SK-N-SH (cell line): ENCODE measurements at places on chromosomes 13 and 19. TPM values are rescaled to one million over a fixed set of nuclear protein-coding genes. Genes with fewer than 3 reads are reported as not detected.

GRCh38 chr19:20279516-20279915 is 112.5 kb downstream of the ZNF486 start:
- no peak for DNase-seq

DNA sequence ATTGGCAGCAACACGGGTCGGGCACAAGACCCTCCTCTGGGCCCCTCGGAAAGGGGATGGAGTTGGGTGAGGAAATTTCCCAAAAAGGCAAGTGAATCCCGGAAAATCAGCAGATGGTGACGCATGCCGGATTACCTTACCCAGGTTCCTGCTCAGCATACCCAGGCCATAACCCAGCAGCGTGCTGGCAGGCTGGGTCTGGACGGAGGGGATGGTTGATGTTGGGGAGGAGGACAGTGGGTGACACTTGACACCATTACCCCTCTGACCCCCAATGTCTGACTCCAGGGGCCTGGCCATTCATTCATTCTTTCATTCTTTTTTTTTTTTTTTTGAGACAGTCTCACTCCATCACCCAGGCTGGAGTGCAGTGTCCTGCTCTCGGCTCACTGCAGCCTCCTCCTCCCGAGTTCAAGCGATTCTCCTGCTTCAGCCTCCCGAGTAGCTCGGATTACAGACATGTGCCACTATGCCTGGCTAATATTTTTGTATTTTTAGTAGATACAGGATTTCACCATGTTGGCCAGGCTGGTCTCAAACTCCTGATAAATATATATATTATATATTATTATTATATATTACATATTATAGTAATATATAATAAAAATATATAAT is 799 bp downstream of the PVR start:
- DNase-seq = peak; percentile 79

DNA sequence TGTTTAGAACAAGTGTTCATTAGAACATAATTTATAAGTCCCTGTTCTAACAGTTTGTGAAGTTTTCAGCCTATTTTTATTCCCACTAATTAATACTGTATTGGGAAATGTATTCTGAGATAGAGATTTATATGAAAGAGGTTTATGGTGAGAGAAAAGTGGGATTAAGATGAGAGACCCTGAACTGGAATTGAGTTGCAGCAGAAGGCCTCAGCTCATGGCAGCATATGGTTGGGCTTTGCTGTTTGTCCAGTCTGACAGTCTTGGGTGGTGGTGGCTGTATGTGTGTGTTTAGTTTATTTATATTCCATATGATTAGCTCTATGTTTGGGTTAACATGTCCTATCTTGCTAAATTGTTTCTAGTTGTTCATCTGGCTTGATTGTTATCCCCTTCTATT is 575.1 kb downstream of the SLITRK5 start:
- DNase-seq = no peak

DNA sequence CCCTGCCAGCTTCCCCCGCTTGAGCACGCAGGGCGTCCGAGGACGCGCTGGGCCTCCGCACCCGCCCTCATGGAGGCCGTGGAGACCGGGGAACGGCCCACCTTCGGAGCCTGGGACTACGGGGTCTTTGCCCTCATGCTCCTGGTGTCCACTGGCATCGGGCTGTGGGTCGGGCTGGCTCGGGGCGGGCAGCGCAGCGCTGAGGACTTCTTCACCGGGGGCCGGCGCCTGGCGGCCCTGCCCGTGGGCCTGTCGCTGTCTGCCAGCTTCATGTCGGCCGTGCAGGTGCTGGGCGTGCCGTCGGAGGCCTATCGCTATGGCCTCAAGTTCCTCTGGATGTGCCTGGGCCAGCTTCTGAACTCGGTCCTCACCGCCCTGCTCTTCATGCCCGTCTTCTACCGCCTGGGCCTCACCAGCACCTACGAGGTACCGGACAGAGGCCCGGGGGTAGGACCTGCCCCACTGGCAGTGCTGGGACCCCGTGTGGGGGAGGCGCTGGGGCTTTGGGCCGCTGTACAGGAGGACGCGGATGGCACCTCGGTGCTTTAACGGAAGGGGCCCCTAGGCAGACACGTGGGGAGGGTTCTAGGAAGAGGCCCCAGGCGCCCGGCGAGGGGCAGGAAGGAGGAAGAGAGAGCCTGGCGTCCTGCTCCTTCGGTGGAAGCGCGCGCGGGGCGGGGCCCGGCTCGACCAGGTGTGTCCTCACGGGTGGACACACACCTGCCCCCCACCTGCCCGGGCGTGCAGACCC is 681 bp downstream of the SLC5A5 start:
- DNase-seq = no peak

DNA sequence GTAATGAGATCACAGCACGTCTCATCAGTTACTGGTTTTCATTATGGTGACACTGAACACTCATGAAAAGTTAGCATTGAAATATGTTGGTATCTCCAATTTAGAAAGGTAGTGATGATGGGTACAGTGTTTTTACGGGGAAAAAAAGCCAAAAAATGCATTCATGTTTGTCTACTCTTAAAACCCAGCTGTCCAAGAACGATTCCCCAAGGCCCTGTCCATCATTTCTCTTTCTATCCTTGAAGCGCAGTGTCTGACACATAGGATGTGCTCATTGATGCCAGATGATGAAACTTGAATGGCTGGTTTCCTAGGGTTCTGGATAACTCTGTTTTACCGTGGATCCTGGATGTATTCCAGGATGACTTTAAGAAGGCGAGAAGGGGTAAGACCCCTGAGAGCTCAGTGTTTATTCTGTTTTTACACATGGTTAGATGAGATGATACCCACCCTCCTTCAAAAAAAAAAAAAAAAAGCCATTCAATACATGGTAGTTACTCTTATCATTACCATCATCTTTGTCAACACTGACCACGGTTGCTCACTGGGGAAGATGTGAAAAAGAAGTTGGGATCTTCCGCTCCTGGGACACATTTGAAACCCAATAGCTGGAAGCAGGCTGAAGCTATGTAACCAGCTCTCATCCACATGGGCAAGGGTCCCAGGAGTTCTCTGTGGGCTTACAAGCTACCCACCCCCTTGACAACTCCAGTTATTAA is 22.5 kb downstream of the SERP2 start:
- no peak for DNase-seq

GRCh38 chr13:32408296-32409000 is 19.5 kb downstream of the N4BP2L1 start:
- DNase-seq = no peak

DNA sequence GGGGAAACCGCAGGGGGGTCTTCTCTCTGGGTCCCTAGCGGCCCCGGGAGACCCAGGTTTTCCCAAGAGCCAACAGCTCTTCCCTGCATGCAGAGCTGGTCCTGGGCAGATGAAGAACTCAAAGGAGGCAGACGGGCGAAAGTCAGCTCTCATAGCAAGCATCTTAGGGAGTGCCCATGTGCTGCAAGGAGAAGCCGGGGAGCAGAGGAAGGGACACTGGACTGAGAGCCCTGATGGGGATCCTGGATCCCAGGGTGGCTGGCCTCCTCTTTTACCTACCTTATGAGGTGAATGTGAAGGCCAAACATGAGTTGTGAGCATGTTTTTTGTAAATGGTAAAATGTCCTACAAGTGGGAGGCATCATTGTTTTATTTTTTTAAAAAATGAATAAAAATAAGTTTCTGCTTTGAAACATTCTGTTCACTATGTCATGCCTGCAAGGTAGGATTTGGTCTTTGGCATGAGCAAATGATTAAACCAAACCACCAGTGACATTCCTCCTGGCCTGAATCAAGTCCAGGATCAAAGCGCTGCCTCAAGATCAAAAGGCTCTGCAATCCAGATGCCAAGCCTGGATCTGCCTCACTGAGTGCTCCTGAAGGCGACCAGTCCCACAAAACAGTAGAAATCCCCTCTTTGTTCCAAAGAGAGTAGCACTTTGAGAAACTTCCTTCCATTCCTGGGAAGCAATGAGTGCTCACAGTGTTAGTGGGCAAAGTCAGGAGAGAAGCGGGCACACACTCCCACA is 92.2 kb upstream of the SERP2 start:
- DNase-seq = no peak

C1QTNF9B gene
- not detected in 2 replicates for polyA plus RNA-seq

HSPB6 gene
- polyA plus RNA-seq = 0.10 and 0.43 TPM in 2 replicates
